ENCODE measurements at places on chromosomes 11 and 22.

DNA sequence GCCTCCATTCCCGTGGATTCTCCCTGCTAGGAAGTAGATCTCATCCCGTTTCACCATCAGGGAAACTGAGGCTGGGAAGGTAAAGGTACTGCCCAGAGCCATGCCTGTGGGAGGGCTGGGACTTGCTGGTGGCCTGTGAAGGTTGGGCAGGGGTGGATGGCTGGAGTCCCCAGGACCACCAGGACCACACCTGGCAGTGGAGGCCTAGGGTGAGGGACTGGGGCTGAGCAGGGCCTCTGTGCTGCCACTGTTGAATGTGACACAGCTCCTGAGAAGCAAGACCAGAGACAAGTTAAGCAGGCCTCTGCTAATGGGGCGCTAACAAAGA is 26.2 kb upstream of the PRODH start:
- DNase-seq, result no peak

DNA sequence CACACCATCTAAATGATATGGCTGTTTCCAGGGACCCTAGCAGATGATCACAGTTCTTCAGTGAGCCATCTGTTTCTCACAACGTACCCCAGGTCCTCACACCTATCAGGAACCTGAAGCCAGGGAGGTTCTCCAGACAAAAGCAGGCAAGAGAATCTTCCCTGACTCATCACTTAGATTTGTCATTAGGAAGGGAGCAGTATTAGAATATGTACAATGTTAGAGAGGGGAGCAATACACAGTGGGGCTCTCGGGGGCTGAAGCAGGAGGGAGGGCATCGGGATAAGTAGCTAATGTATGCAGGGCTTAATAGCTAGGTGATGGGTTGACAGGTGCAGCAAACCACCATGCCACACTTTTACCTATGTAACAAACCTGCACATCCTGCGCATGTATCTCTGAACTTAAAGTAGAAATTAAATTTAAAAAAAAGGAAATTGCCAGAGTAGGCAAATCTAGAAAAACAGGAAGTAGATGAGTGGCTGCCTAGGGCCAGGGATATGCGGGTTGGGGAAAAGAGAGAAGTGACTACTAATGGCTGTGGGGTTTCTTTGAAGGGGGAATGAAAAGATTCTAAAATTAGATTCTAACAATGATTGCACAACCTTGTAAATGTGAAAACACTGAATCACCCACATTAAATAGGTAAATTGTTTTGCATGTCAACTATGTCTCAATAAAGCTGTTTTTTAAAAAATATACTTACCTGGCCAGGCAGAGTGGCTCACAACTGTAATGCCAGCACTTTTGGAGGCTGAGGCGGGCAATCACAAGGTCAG is 14.4 kb downstream of the C22orf42 start:
- DNase-seq, result no peak

- DNase-seq, result no peak
Measured at GRCh38 chr11:29518389-29519174, 498.2 kb downstream of the KCNA4 start.

GRCh38 chr11:33689501-33689900 is 11.1 kb downstream of the C11orf91 start:
- no peak for DNase-seq

- no peak for DNase-seq
Measured at GRCh38 chr11:124482362-124483147, 37.1 kb upstream of the OR8B8 start.
